ENCODE measurements at places on chromosomes 12 and 14. TPM values are rescaled to one million over a fixed set of nuclear protein-coding genes. Genes with fewer than 3 reads are reported as not detected.

Gene MANSC4
- not detected for total RNA-seq

Gene CAPZA3
- total RNA-seq: not detected

Gene PPP4R4
- total RNA-seq: 0.54 TPM

Gene AQP2
- total RNA-seq: not detected
